Stimulated activated CD4-positive, alpha-beta T cell treated with anti-CD3 and anti-CD28 coated beads, TNF-alpha, amount 100 ng/mL, for 4 hours (primary cell): ENCODE measurements at places on chromosomes 12 and 14.

GRCh38 chr12:53298164-53298563, 1.3 kb upstream of the MYG1 start:
- DNase-seq, result no peak

DNA sequence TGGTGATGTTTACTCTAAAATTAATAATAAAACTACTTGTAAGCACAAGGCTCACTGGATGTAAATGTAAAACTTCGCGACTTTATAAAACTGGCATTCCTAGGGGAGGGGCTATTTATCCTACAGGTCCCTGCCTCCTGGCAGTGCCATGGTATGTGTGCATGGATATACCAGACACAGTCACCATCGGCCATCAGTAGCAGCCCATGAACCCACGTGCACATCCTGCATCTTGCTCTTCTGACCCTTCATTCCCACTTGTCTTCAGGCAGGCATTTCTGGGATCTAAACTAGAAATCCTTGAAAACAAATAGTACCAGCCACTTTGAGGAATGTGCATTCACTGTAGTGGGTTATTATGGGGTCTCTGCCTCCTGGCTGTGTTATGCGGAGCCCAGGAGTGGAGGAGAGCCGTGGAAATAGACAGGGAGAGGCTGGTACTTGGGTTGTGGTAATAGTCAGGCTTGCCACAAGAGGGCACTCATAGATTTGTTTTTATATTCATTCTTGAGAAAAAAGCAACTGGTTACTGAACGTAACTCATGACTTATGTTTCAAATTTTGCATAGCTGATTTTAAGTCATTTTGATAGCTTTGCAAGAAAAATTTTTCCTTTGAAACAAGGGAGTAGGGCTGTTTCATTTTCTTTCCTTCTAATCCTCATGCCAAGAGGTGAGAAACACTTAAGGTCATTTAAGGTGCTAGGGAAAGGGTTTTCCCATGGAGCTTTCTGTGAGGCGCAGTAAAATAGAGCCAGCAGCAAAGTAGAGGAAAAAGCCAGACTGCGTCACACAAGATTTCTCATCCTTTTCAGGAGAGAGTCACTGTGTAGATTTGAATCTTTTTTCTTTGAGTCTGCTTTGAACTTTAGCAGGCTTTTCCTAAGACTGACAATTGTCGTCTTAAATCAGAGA, 17.4 kb upstream of the GALNT16 start:
- DNase-seq, result peak; percentile 13

- DNase-seq, result no peak
Measured at GRCh38 chr12:110266980-110267620, 13.9 kb upstream of the ATP2A2 start.

DNA sequence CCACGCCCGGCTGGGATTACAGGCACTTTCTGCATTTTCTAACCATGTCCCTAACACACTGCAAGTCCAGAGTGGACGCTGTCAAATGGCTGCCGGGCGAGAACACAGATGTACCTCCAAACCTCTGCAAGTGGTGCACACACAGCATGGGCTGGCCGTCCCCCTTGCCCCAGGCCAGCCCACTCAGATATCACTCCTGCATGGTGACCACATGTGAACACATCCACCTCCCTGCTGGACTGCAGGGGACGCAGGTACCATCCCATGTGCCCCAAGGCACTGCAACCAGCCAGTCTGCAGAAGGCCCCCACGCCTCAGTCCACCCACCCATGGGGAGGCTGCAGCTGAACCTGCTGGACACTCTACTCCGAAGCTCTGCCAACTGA, 14.0 kb downstream of the BRF1 start:
- DNase-seq, result no peak

GRCh38 chr14:98370352-98370751, 901.6 kb downstream of the BCL11B start:
- DNase-seq, result no peak

GRCh38 chr14:66005900-66006434, 480.2 kb upstream of the CCDC196 start:
- DNase-seq, result no peak

GRCh38 chr12:6266971-6267721, 43.3 kb upstream of the PLEKHG6 start:
- no peak for DNase-seq

DNA sequence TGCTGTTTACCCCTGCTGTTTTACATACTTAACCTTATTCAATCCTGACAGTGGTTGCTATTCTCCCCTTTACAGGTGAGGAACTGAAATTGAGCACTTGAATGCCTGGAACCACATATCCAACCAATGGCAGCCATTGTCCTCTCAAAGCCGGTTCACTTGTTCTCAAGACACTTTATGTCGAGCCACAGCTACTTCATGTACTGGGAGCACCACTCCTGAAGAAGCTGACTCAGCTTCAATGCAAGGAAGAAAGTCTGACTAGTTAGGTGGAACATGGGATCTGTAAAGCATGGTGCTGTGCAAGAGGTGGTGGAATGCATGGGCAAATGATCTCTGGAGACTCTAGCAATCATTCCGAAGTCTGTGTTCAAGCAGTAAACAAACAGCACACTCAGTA, 113.9 kb upstream of the CPM start:
- no peak for DNase-seq

GRCh38 chr14:63039866-63040265, 5.4 kb downstream of the KCNH5 start:
- no peak for DNase-seq

DNA sequence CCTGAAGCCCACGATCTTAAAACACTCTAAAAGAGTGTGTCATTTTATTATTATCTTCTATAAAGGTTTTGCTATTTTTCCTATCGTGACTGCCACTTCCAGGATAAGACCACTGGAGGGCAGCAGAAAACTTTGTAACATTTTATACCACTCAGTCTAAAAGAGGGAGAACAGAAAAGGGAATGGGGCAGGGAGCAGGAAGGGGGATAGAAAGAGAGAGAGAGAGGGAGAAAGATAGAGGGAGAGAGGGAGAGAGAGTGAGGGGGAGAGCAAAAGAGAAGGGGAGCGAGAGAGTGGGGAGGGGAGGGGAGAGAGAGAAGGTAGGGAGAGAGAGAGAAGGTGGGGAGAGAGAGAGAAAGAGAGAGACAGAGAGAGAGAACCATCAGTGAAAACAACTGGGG, 2.0 kb upstream of the ART4 start:
- no peak for DNase-seq

DNA sequence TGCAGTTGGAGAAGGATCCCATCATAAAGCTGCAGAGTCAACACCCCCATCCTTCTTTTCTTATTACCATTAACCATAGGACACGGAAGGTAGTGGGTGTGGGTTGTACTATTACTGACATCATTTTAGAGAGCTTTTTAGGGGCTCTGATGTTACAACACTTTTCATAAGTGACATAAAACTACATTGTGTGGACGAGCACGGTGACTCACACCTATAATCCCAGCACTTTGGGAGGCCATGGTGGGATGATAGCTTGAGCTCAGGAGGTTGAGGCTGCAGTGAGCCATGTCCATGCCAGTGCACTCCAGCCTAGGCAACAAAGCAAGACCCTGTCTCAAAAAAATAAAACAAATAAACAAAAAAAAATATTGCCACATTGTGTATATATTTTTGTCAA, 167.1 kb downstream of the DUSP6 start:
- DNase-seq, result no peak

DNA sequence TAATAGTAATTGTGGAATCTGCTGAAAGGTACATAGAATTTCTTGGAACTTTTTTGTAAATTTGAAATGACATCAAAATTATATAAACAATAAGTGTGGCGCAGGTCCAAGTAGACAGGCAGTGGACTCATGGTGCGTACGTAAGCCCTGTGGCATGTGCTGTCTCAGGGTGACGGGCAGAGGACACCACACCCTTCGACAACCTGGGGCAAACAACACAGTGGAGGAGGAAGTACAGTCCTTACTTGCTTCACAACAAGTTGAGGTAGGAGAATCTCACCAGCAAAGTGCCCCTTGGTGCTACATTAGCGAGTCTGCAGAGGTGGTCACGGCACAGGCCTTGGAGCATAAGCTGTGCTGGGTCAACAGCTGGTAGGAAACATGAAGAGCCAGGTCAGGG, 180.9 kb downstream of the AEBP2 start:
- DNase-seq, result no peak

- DNase-seq, result no peak
Measured at GRCh38 chr12:46458500-46459102, 86.0 kb upstream of the SLC38A2 start.

GRCh38 chr12:123741937-123742572, 20.0 kb upstream of the DNAH10 start:
- DNase-seq, result no peak
